ENCODE measurements at places on chromosomes 7 and 10.

- no peak for DNase-seq
These were observed 109.1 kb upstream of the AFAP1L2 start for GRCh38 chr10:114513381-114513792.

DNA sequence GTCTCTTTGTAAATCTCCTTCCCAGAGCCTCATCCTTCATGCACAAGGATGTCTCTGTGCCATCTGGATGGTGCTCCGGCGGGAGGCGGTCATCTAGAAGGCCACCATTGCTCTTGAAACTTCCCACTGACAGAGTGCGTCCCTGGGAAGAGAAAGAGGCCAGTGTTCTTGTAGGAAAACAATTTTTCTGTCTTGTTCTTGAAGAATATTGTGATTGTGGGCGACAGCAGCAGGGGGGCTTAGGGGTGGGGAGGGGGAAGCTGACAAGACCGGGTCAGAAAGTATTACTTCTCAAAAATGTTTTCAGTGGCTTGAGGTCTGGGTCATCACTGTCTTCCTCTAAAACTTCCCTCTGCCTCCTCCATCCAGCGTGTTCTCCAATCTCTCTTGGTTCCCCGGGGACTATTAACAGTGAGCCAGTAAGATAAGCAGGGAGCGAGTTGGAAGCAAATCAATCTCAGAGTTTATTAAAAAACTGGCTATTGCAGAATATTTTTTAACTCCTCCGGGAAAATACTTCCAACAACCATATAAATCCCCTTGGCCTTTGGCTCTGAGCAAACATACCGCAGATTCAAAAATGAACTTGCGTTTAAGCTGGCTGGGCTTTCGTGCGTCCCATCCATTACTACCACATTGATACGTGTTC, 597.8 kb upstream of the MGMT start:
- no peak for DNase-seq

DNA sequence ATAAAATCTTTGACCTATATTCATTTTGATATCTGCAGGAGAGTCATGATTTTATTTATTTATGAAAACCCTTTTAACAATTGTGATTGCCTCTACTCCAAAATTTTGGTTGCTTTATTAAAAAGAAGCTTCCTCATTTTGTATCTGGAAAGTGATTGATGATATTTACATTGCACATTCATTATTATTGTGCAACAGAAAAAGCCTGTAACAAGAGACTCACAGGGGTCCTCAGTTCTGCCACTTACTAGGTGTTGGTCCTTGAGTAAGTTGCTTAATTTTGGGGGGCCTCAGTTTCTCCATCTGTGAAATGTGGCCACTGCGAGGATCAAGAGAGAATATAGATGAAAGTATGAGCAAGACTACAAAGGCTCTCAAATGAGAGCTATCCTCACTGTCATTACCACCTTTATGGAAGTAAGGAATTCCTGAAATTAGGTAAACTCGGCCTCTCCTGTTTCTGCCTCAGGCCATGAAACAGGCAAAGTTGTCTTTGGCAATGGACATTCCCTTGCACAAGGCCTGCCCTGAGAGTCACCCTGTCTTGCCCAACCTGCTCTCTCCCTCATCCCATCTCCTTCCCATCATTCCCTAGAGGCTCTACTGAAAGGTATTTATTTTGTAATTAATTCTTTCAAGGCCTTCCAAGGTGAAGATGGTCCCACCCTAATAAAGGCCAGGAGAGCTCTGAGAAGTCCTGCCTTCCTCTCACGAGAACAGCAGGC, 66.1 kb upstream of the ABLIM1 start:
- no peak for DNase-seq

DNA sequence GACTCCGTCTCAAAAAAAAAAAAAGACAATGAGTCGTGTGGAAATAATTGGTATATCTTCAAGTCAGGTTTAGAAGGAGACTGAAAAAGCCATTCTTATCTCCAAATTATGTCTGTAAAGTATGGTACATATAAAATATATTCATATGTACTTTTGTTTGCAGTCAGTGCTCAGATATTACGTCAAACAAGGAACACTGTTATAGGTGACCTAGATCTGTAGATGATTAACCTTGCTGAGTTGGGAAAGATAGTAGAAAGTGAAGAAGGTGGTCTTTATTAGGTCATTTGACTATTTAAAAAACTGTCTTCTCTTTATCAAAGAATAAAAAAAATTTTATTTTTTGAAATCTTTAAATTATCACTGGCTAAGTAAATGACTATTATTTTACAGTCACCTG, 44.9 kb upstream of the CYP26C1 start:
- no peak for DNase-seq

DNA sequence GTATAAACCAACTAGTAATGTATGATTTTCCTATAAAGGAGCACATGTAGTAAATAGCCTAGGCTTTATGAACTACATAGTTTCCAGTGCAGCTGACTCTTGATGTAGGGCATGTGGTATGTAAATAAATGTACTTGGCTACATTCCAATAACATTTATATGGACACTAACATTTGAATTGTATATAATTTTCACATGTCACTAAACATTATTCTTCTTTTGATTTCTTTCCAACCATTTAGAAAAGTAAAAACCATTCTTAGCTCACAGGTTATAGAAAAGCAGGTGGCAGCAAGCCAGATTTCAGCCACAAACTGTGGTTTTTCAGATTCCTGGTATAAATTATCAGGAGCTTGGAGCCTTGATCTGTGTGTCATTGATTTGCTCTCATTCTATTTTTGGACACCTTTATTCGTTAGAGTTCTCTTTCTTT, 1182.0 kb downstream of the CNTNAP2 start:
- no peak for DNase-seq

- no peak for DNase-seq
These were observed 354.4 kb upstream of the BMPER start for GRCh38 chr7:33550979-33551378.

- DNase-seq = no peak
These were observed 90.0 kb downstream of the FOXP2 start for GRCh38 chr7:114504586-114504985.

- no peak for DNase-seq
These were observed 56.4 kb upstream of the CAV2 start for GRCh38 chr7:116443101-116443523.

DNA sequence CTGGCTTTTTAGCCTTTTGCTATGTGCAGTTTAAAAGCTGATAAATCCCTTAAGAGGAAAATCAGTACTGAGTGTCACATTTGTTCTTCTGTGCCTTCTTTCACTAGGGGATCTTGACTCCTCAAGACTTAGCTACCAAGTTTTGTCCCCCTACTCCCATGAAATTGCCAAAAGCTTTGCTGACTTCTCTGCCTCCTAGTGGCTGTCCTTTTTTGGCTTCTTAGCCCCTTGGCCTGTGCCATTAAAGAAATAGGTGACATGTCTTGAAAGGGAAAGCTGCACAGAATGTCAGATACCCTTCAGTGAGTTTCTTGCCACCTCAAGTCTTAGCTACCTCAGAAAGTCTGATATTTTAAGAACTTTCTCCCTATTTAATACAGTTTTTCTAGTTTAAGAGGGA, 10.5 kb downstream of the MKLN1 start:
- no peak for DNase-seq

Measured in hypothalamus (tissue), 51 donors.